GDM1 (cell line): ENCODE measurements at places on chromosomes 7 and 10.

- no peak for DNase-seq
Measured at GRCh38 chr10:122258136-122259074, 12.7 kb upstream of the BTBD16 start.

DNA sequence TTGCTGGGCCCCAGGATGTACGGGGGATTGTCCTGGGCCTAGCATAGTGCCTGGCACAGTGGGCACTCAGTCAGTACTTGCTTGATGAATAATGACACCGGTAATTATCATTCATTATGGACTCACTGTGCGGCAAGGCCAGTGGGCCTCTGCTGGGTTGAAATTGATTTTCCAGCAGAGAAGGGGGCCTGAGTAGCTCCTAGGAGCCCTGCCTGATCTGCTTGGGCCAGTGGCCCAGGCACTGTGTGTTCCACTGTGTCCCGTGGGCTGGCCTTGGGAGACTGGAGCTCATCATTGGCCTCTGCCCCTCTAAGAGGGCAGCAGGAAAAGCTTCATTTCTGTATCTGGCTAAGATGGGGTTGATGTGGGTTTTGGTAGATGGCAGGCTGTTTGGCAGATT is 1.4 kb downstream of the CHST3 start:
- DNase-seq, result no peak

- no peak for DNase-seq
Measured at GRCh38 chr7:98211221-98211675, at the start of gene BHLHA15. Gene BHLHA15, plus strand, starts transcription at chr7:98211439. Its CDS starts 871 bp downstream, at chr7:98212310.

DNA sequence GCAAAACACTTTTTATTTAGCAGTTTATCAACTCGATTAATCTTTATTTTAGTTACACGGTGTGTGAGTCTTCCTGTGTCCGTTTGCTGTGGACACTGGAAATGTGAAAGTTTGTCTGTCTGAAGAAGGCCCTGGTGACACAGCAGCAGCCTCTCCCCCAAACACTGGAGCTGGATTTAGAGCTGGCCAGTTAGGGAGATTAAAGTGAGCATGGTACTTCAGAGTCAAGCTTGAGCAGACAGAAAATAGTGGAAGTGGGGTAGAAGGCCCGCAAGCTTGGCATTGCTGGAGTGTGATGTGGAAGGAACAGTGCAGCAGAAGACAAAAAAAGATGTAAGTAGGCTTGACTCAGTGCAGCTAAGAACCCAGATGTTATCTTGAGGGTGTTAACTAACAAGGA is 85.9 kb downstream of the POM121L12 start:
- no peak for DNase-seq

DNA sequence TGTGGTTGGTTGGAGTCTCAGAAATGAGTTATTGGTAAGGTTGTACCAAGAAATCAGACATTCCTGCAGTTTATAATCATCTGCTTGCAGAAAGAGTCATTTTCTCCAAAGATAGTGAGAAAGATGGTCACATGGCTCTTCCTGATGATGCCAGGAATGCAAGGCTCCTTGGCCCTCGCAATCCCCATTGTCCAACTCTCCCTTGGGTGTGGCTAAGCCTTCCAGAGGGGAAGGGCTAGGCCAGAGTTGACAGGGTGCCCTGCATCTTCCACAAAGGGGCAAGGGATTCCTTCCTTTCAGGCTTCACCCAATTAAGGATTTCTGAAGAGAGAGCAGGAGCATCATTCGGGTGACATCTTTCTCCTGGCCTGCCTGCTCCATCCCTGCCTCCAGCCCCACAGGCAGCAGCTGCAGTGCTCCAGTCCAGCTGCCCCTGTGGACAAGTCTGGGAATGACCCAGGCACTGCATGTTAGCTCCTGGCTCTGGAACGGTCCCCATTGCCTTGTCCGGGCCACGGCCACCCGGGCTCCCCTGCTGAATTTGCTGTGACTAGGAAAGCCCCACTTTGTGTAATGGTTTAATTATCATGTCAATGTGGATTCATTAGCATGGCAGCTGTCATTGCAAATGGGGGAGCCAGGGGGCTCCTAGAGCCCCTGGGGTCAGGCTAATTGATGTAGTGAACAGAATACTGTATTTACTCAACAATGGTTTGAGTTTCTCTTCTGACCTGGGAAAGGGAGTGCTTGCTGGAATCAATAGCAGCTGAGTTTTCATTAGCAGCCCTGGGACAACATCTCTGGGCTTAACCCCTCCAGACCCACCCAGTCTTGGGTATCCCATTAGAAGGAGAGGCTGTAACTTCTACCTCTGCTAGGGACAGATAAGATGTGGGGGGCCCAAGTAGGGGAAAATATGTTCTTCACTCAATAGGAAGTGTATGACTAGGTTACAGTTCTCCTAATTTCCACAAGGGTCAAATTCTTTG is 112.6 kb upstream of the TBX20 start:
- DNase-seq, result no peak

- no peak for DNase-seq
Measured at GRCh38 chr7:55250313-55250712, 114.8 kb upstream of the LANCL2 start.

DNA sequence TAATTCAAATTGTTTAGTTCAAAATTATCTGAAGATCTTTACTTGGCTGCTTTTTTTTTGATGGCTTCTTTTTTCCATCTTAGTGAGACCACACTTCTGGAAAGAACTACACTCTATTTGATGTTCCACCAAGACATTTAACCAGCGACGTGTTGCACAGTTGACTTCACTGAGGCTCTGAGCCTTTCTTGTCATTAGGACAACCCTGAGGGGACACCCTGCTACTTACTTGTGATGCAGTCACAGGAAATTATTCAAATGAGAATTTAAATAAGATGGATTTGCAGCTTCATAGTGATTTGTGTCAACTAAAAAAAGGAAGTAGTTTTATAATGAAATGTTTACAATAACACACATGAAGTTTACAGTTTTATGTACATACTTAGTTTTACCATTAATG is 25.6 kb upstream of the PIK3CG start:
- DNase-seq, result no peak

DNA sequence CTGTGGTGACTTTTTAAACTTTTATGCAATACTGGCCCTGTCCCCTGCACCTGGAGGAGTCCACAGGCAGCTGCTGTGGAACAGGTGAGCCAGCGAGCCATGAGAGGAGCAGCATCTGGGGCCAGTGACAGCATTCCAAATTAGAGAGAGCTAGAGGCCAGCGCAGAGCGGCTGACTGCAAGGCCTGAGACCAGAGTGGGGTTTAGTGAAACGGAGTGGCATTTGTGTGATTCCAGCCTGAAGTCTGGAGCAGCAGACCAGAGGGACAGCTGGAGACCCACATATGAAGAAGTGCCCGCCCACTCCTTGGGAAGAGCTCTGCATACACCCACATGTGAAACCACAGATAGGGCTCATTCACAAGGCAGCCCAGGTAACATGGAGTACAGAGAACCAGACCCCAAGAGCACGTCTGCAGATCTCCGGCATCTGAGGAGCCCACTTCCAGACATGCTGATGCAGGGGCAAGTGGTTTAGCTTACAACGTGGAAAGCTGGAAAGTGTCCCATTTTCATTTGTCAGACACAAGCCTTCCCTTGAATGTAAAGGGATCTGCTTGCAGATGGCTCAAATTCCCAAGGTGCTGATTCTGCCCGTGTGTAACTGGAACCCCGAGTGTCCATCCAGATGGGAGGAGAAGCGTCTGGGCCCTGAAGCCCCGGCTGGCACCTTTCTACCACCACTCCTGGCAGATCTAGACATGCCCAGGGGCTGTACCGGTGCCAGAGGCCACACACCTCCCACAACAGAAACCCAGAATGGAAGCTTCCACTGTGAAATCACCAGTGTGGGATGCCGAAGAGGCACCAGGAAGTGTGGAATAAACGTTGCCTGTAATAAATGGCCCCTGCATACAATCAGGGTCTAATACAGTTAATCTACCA is 256.0 kb upstream of the TCERG1L start:
- no peak for DNase-seq

GRCh38 chr7:40197527-40197926 is 62.7 kb downstream of the SUGCT start:
- no peak for DNase-seq

- DNase-seq, result no peak
Measured at GRCh38 chr10:113047963-113048781, 98.1 kb downstream of the TCF7L2 start.

- DNase-seq, result no peak
Measured at GRCh38 chr10:17805330-17805729, 3.8 kb upstream of the MRC1 start.

- no peak for DNase-seq
Measured at GRCh38 chr7:117322741-117323304, at the start of gene WNT2. Gene WNT2, minus strand, starts transcription at chr7:117323058. Its CDS starts 69 bp downstream, at chr7:117322989.

- no peak for DNase-seq
Measured at GRCh38 chr7:151312356-151312755, 29.3 kb upstream of the NUB1 start.

DNA sequence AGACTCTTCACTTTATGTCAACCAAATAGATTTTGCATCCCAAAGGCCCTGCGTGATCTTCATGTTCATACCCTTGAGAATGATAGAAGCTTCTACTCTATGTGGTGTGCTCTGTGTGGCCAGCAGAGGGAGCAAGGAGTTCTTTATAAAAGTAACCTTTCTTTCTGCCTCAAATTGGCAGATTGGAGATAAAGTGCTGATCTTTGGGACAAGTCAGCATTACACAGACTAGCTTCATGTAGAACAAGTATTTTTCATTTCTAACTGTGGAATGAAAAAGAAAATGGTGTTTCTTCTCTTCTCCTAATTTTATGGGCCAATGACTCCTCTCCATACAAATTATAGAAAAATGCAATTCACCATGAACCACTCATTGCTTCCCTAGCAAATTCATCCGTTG is 1214.1 kb downstream of the SORCS1 start:
- DNase-seq, result peak; percentile 13

DNA sequence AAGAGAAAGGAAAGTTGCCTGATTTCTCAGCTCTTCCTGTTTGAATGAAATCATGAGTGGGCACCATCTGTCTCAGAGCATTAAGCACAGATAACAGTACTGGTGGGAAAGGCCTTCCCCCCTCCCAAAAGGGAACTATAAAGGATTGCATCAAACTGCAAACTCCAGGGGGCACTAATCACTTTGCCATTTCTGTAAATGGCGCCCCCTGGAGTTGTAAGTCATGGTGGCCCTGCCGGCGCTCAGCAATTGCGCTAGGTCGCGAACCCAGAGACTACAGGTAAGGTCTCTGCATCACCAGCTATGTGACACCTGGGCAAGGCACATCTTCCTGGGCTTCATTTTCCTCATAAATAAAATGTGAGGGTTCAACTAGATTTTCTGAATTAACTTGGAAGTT is 11.1 kb downstream of the LRRC4 start:
- no peak for DNase-seq

DNA sequence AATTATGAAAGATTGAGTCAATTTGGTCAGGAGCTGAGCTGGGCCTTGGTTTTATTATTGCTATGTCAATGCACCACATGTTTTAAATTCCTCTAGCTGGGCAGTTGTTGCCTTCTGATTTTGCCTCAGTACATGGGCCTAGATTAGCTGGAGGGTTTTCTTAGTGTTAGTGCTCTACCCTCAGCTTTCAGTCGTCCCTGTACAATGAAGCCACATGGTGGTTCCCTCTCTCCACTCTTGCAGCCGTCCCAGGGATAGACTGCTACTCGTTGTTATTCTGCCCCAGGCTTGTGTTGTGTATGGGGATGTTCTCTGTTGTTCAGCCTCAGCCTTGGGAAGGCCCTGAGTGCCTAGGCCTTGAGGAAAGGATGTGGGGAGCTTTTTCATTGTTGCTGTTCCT is 37.0 kb downstream of the NHLRC2 start:
- no peak for DNase-seq

- no peak for DNase-seq
Measured at GRCh38 chr7:20307119-20307518, 23.6 kb upstream of the ITGB8 start.

DNA sequence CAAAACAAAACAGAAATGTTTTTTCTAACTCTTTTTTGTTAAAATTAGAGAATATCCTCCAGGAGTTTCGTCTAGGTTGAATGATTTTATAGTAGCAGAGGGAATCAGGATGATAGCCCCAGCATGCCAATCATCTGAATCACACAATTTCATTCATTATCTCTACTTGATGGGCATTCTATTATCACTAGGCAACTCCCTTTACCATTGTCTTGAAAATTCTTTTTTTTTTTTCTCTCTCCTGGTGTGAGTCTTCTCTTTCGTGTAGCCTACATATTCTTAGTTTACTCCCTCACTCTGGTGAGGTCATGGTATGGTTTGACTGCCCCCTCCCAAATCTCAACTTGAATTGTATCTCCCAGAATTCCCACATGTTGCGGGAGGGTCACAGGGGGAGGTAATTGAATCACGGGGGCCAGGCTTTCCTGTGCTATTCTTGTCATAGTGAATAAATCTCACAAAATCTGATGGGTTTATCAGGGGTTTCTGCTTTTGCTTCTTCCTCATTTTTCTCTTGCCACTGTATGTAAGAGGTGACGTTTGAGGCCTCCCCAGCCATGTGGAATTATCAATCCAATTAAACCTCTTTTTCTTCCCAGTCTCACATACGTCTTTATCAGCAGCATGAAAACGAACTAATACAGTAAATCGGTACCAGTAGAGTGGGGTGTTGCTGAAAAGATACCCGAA is 105.0 kb downstream of the OTUD1 start:
- peak; percentile 6 for DNase-seq

GRCh38 chr7:150986099-150986512 is 4.7 kb upstream of the NOS3 start:
- no peak for DNase-seq

GRCh38 chr10:60496181-60496580 is 106.5 kb upstream of the ANK3 start:
- DNase-seq, result no peak

DNA sequence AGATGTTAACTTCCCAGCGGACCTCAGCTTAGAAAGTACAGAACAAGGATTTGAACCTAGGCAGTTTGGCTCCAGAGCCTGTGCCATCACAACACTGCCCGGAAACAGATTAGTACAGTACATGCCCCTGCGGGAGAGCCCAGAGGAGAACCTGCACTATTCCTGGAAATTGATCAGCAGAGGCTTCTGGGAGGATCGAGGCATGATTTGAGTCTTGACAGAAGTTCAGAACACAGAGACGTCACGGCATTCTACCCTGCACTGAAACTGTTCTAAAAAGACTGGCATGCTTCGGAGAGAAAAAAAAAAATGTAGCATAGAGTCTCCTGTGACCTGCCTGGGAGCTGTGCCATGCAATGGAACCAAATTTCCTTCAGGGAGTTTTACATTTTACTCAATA is 9.2 kb upstream of the IL6 start:
- no peak for DNase-seq

DNA sequence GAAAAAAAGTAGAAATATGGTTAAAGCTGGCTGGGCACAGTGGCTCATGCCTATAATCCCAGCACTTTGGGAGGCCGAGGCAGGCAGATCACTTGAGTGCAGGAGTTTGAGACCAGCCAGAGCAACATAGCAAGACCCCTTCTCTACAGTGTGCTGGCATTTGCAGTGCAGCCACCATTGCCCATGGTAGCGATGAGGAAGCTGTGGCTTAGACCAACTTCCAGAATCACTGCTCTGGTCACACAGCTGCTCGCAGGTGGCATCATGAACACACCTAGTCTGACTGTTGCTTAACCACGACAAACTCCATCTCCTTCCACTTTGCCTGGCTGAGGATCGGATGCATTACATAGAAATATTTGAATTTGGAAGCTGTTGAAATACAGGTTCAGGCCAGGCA is 137.1 kb downstream of the CUX1 start:
- DNase-seq, result no peak
